ENCODE measurements at places on chromosomes 3 and 15.

DNA sequence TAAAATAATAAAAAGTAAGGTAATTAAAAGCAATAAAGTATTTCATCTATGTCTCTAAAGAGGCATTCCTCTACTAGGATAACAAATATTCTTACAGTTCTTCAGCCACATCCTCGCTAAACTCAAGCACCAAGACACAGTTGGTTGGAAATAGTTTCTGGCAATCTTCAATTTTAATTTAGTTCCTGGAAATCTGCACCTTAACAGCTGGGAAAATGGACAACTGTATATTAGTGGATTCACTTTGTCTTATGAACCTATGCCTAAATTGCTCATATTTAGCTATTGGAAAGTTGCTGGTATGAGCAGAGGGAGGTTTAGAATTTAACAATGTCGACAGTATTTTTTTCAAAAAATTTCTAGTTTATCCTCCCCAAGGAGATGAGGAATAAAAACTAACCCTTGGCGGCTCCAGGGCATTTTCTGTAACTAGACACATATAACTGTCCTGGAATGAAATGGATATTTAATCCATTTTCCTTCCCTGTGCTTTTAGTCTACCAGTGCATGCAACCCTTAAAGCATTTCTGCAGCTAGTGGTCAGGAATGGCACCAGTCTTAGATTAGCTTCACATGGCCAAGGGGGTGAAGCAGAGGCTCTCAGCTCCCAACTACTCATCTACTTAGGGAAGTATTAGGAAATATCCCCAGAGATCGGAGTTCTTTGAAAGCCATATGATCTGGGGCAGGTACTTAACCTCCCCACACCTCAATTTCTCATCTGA is 290.0 kb upstream of the THBS1 start:
- no peak for DNase-seq

- DNase-seq = no peak
Measured at GRCh38 chr3:56792193-56792592, 9.6 kb downstream of the ARHGEF3 start.

DNA sequence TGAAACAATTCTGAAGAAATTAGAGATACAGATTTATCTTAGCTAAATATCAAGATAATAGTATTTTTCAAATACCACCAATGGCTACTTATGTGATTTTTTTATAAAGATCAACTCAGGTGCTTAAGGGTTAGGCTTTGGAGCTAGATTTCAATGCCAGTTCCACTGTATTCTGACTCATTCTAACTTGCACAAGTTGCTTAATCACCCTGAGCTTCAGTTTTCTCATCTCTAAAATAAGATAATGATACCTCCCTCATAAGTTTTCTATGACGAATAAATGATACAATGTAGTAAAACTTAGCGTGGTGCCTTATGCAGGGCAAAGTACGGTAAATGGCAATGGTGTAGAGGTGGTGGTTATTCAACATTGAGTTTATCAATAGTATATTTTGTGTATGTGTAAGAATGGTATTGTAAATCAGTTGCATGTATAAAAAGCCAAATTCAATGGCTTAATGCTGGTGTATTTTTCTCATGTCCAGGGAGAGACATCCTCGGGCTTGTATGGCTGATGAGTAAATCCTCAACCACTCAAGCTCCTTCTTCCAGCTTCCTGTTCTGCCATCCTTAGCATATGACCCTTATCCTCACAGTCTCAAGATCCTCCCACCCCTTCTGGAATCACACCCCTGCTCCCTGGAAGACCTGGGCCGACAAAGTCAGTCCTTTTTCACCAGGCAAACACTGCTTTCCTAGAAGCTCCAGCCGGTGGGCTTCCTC is 505.9 kb upstream of the CFAP20DC start:
- no peak for DNase-seq

DNA sequence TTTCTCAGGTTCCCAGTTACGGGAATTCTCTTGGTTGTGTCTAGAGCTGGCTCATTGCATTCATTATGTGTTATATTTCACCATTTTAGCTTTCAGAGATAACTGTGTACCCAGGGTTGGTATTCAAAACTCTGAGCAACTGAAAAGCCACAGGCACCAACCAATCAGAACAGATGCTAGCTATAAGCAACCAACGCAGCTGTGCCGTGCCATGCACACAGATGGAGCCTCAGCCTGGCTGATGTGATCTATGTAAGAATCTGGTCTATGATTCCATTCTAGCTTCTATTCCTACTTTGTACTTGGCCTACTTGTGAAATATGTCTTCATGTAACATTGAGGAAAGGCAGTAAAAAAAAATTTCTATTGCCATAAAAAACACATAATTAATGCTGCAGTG is 95.0 kb upstream of the CCDC80 start:
- no peak for DNase-seq

- no peak for DNase-seq
Measured at GRCh38 chr3:119631516-119631915, 28.9 kb downstream of the POPDC2 start.
